ENCODE measurements at places on chromosomes 5 and 9. TPM values are rescaled to one million over a fixed set of nuclear protein-coding genes. Genes with fewer than 3 reads are reported as not detected.

PROB1 gene
- total RNA-seq, result 1.6 TPM

NME5 gene
- 2.4 TPM for total RNA-seq

ESM1 gene
- 0.23 TPM for total RNA-seq

SYNPO gene
- 85.3 TPM for total RNA-seq

RASEF gene
- 3.7 TPM for total RNA-seq

PFN3 gene
- total RNA-seq, result not detected

LCN12 gene
- total RNA-seq, result 15.9 TPM

PDE8B gene
- total RNA-seq, result 4.8 TPM

TMEM252 gene
- not detected for total RNA-seq

HTR4 gene
- total RNA-seq, result 0.27 TPM

JADE2 gene
- 25.2 TPM for total RNA-seq

UGT3A2 gene
- total RNA-seq, result 0.34 TPM

SPRY4 gene
- 21.3 TPM for total RNA-seq

TAS2R1 gene
- not detected for total RNA-seq
